ENCODE measurements at places on chromosomes 4 and X.

GRCh38 chr4:97500423-97500822 lies 642.9 kb downstream of the STPG2 start:
- no peak for DNase-seq

DNA sequence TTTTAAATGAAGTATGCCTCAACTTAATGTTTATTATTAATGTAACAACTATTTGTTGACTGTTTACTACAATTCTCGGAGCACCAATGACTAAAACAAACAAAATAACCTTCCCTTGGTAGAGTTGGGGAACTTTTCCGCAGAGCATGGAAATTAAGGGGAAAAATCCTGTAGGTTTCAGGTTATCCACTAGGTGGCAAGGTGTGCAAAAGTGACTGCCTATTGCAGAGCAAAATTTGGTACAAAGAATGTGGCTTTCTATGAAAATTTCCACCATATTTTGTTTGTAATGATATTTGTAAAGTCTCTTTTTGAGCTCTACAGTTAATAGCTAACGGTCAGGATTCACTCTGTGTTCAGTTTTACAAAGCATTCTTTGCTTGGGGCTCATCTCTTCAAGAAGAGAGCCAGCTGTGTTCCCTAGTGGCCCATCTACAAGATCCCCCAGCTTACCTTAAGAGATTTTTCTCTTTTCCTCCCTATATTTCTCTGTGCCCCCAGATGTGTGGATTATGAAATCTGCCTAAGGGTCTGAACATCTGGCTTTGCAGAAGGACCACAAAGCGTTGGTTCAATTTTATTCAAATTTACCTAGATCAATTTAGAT lies 61.1 kb downstream of the FBXO8 start:
- no peak for DNase-seq

DNA sequence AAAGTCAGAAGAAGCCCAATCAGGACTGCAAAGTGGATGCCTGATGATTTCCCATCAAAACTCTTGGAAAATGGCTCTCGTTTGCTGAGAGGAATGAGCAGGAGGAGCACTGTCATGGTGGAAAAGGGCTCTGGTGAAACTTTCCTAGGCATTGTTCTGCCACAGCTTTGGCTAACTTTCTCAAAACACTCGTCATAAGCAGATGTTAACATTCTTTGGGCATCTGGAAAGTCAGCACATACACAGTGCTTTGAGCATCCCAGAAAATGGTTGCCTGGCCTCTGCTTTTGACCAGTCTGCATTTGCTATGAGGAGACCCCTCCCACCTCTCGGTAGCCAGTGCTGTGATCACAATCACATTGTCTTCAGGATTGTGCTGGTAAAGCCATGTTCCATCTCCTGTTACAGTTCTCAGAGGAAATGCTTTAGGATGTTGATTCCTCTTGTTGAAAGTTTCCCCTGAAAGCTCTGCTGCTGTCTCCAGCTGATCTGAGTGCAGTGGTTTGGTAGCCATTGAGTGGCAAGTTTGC lies 25.2 kb upstream of the TBC1D14 start:
- DNase-seq, result no peak

- no peak for DNase-seq
Measured at GRCh38 chr4:187283201-187283955, 559.7 kb upstream of the FAT1 start.

DNA sequence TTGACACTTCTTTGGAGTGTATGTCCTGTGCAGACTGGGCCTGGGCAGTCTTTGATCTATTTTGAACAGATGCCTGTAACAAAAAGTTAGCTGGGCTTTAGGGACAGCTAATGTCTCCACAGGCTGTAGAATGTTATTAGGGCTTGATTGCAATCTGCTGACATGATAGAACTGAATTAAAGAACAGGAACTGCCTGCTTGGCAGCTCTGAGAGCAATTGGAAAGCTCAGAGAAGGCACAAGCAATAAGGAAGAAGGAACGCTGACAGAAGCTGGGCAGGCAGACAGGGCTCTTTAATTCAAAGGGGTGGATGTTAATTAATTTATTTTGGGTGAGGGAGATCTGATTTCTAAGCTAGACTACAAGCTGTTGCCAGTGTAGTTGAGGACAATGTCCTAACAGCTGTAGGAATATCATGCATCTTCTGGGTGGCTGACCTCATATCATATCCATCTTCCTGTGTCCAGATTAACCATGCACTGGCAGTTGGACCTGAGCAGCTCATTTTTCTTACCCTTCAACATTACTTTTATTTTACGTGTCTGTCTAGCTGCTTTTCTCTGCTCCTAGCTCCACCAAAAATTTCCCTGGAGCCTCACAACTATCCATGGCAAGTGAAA lies 20.7 kb upstream of the GRXCR1 start:
- no peak for DNase-seq

DNA sequence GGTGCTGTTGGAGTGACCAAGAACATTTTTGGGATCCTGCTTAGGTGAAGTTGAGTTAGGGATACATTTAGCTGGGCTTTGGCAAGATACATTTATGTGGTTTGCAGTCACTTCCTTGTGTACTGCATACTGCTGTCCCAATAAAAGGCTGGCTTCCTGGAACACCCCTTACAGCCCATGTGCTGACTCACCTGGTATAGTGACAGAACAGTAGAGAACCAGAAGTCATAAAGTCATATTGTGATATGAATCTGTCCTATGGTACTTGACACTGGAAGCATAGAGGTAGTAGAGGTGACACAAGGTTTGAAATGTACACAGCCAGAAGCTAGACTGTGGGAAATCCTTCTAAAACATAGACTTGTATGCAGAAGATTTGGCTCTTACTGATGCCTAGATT lies 55.3 kb upstream of the SLC25A43 start:
- DNase-seq, result no peak

DNA sequence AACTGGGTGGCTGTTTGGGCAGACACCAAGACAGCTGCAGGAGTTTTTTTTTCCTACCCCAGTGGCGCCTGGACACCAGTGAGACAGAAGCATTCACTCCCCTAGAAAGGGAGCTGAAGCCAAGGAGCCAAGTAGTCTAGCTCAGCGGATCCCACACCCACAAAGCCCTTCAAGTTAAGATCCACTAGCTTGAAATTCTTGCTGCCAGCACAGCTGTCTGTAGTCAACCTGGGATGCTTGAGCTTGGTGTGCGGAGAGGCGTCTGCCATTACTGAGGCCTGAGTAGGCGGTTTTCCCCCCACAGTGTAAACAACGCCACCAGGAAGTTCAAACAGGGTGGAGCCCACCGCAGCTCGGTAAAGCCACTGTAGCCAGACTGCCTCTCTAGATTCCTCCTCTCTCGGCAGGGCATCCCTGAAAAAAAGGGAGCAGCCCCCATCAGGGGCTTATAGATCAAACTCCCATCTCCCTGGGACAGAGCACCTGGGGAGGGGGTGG lies 171.4 kb downstream of the ARHGEF9 start:
- no peak for DNase-seq

DNA sequence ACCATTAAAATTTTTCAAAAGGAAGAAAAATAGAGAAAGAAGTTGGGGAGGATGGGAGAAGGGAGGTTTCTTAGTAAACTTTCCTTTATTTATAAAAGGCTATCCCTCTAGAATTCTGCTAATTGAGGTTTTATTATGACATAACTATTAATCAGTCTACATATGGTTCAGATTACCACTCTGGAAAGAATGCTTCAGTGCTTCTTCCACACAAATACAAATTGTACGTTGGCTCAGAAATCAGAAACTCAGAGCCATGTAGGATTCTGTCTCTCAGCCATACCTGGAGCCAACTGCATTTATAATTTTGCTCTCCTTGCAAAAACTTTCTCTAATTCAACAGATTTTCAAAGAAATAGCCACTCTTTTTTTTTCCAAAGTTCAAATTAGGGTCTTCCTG lies 37.1 kb downstream of the SRPX start:
- DNase-seq, result no peak

DNA sequence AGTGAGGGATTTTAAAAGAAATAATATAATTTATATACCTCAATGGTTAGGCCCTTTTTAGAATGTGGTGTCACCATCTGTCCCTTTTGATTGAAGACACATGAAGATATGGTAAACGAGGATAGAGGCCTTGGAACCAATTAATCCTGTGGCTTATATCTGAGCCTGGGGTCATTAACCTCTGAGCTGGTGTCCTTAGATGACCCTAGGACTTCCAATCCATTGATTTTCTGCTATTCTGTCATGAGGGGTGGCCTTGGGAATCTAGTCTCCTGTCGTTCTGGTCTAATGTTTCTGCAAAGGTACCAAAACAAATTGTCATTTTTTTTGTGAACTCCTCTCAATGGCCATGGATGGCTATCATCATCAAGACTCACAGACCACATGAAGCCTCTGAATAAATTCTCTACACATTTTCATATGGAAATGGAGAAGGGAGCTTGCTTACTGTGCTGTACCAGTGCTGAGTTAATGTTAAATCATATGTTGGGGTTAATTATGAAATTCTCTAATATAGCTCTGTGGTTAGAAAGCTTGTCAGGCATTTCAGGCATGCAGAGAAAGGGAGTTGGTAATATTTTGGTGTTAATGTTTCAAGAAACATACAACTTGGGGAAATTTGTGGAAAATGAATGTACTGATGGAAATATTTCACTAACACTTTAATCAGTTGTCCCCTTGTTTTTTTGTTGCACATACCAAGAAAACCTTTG lies 204.2 kb upstream of the IL15 start:
- DNase-seq, result no peak

GRCh38 chr4:144710526-144710912 lies 64.6 kb downstream of the HHIP start:
- no peak for DNase-seq

DNA sequence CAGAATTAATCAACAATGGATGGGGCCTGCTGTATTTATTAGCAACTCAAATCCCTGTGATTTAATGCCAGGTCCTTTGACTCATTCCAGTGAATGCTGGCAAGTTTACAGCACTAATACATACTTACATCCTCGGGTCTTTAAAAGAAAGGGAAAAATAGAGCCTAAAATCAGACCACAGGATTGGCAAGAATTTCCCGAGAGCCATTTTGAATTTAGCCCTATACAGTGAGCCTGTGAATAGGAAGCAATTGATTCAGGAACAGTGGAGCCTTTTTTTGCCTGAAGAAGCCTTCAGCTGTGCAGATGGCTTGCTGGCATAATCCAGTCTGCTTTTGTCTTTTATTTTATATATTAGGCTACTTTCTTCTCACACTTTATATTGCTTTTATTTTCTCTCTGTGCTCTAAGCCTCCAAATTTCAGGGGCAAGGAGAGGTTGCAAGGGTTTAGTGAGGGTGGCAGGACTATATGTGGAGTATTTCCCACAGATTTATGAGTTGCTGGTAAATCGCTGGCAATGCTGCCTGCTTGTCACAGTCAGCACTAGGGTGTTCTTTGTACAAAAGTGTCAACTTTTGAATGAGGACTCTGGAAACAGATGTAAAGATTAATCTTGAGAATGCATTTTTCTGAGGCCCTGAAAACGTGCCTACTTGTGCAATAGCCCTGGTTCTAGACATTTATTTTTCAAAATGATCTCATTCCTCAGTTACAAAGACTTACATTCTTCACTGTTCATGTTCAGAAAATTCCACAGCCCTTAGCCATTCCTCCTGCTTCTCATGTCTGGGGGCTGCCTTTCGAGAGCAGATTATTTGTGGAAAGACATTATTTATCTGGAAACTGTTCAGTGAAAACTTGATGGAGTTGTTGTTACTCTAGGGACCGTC lies 303.5 kb downstream of the SPRY1 start:
- no peak for DNase-seq

- no peak for DNase-seq
Measured at GRCh38 chrX:5857232-5857631, 371.4 kb downstream of the NLGN4X start.

GRCh38 chr4:188987011-188987410 lies 847.8 kb downstream of the TRIML1 start:
- no peak for DNase-seq

DNA sequence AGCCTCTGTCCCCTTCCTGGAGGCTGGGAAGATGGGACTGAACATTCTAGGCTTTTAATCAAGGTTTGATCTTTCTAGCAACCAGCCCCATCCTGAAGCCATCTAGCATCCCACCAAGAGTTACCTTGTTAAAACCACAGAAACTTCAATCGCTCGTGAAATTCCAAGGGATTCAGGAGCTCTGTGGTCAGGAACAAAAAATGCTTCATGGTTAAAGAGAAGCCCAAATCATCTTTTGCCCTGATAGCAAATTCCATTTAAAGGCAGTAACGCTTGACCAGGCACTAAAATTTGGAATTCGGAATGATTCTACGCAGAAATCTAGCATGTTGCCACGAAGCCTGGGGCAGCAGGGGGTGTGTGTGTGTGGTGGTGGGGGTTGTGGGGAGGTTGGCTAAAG lies 47.8 kb downstream of the CASP6 start:
- no peak for DNase-seq

GRCh38 chr4:153310793-153311192 lies 33.7 kb upstream of the MND1 start:
- DNase-seq, result no peak

Data from germinal center (tissue), 1 donor.